ENCODE measurements at places on chromosomes 6 and 20.

- H3K36me3 ChIP-seq, result no peaks in the 10 kb centered on the region
- peak overlapping the region; percentile 3 for H3K27ac ChIP-seq
These were observed 45.1 kb upstream of the PNRC1 start for GRCh38 chr6:89035252-89036101.

DNA sequence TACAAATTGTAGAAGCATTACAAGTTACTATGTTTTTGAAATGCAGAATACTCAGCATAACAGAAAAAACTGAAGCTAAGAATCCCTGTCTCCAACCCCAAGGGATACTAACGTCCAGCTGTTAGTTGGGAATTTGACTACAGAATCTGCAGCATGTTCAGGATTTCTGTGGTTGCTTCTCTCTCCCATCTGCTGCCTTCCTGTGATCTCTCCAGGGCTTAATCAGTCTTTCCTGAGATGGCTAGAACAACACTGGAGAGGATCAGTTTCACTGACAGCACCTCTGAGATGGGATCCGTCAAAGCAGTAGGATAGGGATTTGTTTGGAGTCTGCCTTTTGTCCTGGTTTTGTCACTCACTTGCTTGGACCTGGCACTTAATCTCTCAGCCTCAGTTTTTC is 73.3 kb upstream of the NUP153 start:
- no peak overlapping the region for H3K27ac ChIP-seq
- peaks cover 26% of the 10 kb centered on the region for H3K36me3 ChIP-seq
- H3K27me3 ChIP-seq, result no peaks in the 10 kb centered on the region
- H3K4me3 ChIP-seq, result no peak overlapping the region
- H3K4me1 ChIP-seq, result peaks cover 3% of the 10 kb centered on the region

DNA sequence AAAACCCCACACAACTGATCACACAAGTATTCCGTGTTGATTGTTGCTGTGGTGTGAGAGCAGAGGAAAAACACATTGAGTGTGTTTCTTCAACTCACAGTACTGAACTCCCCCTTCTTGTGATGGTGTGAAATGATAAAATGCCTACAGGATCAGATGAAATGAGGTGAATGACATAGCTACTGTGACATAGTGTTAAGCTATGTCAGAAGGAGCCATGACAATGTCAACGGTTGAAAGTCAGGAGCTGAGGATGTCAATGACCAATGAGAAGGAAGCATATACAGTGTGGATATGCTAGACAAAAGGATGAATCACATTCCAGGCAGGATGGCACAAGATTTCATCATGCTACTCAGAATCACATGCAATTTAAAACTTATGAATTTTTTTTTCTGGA is 38.8 kb downstream of the WASF1 start:
- no peaks in the 10 kb centered on the region for H3K27me3 ChIP-seq
- no peak overlapping the region for H3K27ac ChIP-seq

GRCh38 chr20:1212023-1212422 is 8.8 kb downstream of the C20orf202 start:
- DNase-seq, result no peak
- no peak overlapping the region for H3K27ac ChIP-seq
- no peak overlapping the region for H3K4me3 ChIP-seq
- no peaks in the 10 kb centered on the region for H3K36me3 ChIP-seq

DNA sequence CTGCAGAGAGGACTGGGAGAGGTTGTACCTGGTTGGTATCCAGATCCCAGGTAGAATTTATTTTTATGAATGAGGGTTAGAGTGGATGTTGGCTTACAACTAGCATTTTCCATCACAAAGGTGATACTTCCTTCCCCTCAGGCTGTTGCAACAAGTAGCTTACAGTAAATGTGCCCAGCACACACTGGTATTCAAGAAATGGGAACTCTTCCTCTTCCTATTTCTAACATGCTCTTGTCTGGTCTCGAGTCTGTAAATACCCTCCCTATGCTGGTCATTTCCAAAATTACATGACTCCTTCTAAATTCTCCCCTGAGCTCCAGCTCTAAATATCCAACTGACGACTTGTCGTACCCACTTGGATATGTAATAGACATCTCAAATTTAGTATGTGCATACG is 90.1 kb upstream of the FOXC1 start:
- H3K4me3 ChIP-seq, result no peak overlapping the region
- no peak for DNase-seq
- H3K27ac ChIP-seq, result no peak overlapping the region
- H3K4me1 ChIP-seq, result peaks cover 1% of the 10 kb centered on the region
- H3K36me3 ChIP-seq, result no peaks in the 10 kb centered on the region

DNA sequence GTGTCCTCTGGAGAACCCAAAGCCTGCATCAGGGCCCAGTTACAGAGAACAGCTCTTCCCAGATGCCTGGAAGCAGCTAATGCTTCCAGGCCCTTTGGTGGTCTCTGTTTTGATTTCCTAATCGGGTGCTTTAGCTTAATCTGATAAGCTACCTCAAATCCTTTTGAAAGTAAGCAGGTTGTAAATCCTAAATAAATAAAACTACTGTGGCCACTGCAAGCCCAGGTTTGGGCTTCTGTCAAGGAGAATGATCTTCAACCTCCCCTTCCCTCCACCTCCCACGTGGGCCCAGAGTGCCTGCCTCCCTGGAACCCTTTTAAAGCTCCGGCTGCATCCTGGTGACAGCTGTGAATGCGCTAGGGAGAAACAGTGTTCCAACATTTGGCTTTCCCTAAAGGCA is 25.2 kb upstream of the FYN start:
- DNase-seq, result no peak
- no peaks in the 10 kb centered on the region for H3K4me1 ChIP-seq
- no peak overlapping the region for H3K27ac ChIP-seq

DNA sequence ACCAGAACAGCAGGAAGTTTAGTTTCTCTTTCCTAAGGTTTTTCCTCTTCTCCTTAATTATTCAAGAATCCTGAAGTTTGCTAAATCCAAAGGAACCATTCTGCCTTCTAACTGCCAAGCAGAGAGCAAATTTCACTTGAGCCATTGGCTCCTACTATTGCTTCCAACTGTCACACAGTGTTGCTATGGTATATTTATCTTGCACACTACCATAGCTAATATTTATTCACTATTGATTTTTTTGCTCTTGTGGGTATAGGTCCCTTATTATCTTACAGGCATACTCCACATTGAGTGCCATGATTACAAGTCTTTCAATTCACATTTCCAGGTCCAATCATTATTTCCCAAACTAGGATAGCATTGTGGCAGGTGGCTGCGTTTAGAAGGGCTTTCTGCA is 266.7 kb upstream of the FLRT3 start:
- no peak overlapping the region for H3K4me3 ChIP-seq
- no peaks in the 10 kb centered on the region for H3K36me3 ChIP-seq
- no peak for DNase-seq
- no peaks in the 10 kb centered on the region for H3K4me1 ChIP-seq

GRCh38 chr20:38338849-38339520 is 7.3 kb upstream of the LBP start:
- H3K36me3 ChIP-seq, result no peaks in the 10 kb centered on the region
- no peaks in the 10 kb centered on the region for H3K4me1 ChIP-seq
- DNase-seq, result no peak
- H3K27ac ChIP-seq, result no peak overlapping the region
- H3K27me3 ChIP-seq, result no peaks in the 10 kb centered on the region

- H3K4me3 ChIP-seq, result no peak overlapping the region
- no peaks in the 10 kb centered on the region for H3K4me1 ChIP-seq
- no peak for DNase-seq
- no peaks in the 10 kb centered on the region for H3K27me3 ChIP-seq
- H3K36me3 ChIP-seq, result no peaks in the 10 kb centered on the region
- H3K27ac ChIP-seq, result no peak overlapping the region
These were observed 323.9 kb downstream of the GJA1 start for GRCh38 chr6:121759370-121759769.

DNA sequence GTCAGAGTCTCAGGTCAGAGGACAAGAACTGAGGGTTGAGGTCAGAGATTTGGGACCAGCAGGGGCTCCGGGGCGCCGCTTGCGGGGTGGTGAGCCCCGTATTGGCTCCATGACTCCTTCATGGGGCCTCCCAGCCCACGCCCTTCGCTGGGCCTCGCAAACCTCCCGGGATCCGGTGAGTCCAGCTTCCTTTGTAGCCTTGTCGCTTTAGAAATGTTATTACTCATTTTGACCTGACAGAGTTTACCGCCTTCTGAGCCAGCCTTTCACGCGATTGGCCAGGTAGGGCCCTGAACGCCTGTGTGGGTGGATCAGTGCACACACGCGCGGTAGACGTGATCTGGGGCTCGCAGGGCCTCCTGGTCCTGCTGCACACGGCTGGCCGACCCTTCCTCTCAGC is 181.1 kb downstream of the ERMARD start:
- peaks cover 14% of the 10 kb centered on the region for H3K4me1 ChIP-seq
- no peak overlapping the region for H3K4me3 ChIP-seq

GRCh38 chr6:41546866-41547798 is 951 bp downstream of the FOXP4 start:
- H3K36me3 ChIP-seq, result peaks cover 8% of the 10 kb centered on the region
- peak overlapping the region; percentile 84 for H3K4me3 ChIP-seq
- peak; percentile 53 for DNase-seq
- H3K27ac ChIP-seq, result no peak overlapping the region

Measured in trophoblast cell (in vitro differentiated cells and primary cell).